Left lobe of liver (tissue), 2 donors: ENCODE measurements at places on chromosomes 5 and 9. TPM values are rescaled to one million over a fixed set of nuclear protein-coding genes. Genes with fewer than 3 reads are reported as not detected.

- DNase-seq = peak; percentile 75
Measured at GRCh38 chr9:126790561-126790960, 14.3 kb upstream of the ZBTB43 start.

- DNase-seq = no peak
Measured at GRCh38 chr5:120258123-120258522, 206.0 kb upstream of the PRR16 start.

- DNase-seq = no peak
Measured at GRCh38 chr9:99187311-99187710, 34.4 kb downstream of the ALG2 start.

GRCh38 chr5:167898361-167899042, 392.9 kb upstream of the WWC1 start:
- DNase-seq = no peak

The ADAMTSL2 gene
- total RNA-seq = 18.0 TPM

The CAMK2A gene
- not detected for total RNA-seq

The FREM1 gene
- 0.86 TPM for total RNA-seq

The LMNB1 gene
- total RNA-seq = 4.6 TPM
